Activated T-helper 2 cell treated with anti-CD3 and anti-CD28 coated beads, Interferon-gamma antibody, Interleukin-2, Interleukin-4, amounts not matched to agents 10 μg/mL and 5 μg/mL and 100 μg/mL, durations not matched to agents 14 hours and 24 hours and 36 hours (primary cell): ENCODE measurements at places on chromosomes 12 and 14. TPM values are rescaled to one million over a fixed set of nuclear protein-coding genes. Genes with fewer than 3 reads are reported as not detected.

DNA sequence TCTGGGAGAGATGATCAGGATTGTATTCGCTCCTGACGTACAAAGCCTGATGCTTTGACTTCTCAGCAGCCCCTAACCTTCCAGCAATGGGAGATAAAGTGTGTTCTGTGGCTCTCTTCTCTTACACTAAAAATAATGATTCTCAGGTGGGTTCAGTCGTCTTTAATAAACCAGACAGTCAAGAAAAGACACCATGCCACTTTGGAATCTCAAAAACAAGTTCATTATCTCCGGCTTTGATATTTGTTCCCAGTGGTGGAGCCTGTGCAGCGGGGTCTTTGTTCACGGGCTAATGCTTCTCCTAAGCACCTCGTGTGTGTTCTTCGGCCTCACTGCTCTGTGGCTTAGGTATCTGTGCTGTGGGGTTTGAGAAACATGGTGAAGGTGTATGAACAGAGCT, 1.6 kb downstream of the ACVR1B start:
- peaks cover 60% of the 10 kb centered on the region for H3K27me3 ChIP-seq
- DNase-seq, result no peak
- peak overlapping the region; percentile 1 for H3K4me3 ChIP-seq
- peaks cover 6% of the 10 kb centered on the region for H3K4me1 ChIP-seq
- H3K36me3 ChIP-seq, result no peaks in the 10 kb centered on the region

- DNase-seq, result no peak
- no peak overlapping the region for H3K27ac ChIP-seq
- H3K4me3 ChIP-seq, result no peak overlapping the region
- H3K4me1 ChIP-seq, result no peaks in the 10 kb centered on the region
- peaks cover 5% of the 10 kb centered on the region for H3K27me3 ChIP-seq
- H3K36me3 ChIP-seq, result no peaks in the 10 kb centered on the region
Observed at GRCh38 chr14:76643887-76644286, 117.4 kb upstream of the VASH1 start.

DNA sequence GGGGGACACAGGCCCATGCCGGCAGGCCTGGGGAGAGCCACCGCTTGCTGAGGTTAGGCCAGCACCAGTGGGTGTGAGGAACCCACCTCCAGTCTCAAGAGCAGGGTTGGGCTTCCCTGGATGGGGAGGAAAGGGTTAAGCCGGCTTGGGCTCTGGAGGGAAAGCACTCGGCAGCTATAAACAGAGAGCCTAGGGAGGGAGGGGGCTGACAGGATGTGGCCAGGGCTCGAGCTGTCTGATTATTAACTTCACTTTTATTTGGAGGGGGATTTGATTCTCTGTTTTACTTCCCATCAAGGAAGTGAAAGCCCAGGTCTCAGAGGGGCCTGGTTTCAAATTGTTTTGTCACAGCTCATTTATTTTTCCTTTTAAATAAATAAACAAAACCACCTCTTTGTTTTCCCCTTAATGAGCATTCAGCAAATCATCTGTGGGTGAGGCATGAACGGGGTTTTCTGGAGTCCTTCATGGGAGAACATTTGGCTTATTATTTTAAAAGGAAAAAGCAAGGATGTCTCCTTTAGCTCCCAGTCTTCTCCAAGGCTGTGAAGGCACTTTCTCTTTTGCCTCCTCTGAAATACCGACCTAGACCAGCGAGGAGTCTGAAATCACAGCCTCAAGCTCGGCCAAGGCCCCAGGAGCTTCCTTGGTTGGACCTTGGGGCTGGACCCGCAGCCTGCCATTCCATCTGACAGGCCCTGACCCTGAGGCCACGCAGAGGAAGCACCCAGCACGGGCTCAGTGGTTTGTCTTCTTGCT, 21.9 kb upstream of the ZFP36L1 start:
- H3K27me3 ChIP-seq, result no peaks in the 10 kb centered on the region
- H3K27ac ChIP-seq, result peak overlapping the region; percentile 92
- peaks cover 36% of the 10 kb centered on the region for H3K4me1 ChIP-seq
- DNase-seq, result no peak
- no peaks in the 10 kb centered on the region for H3K36me3 ChIP-seq

DNA sequence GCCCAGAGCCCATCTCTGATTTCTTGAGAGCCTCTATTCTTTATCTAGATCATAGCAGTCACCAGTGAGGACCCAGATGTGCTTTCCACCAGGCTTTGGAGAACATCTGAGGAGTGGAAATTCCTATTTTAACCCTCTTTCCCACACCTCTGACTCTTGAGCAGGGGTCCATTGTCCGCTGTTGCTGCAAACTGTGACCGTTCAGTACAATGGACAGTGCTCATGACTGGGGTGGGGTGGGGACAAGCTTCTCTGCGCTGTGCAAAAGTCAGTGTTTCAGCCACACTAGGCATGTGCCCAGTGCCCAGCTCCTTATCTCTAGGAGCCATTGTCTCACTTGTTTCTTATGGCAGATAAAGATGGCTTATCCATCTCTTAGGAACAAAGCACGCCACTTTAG, 16.9 kb upstream of the KRT7 start:
- H3K4me3 ChIP-seq, result no peak overlapping the region
- no peaks in the 10 kb centered on the region for H3K36me3 ChIP-seq
- no peak for DNase-seq

GRCh38 chr12:18277196-18277595, 15.9 kb downstream of the PIK3C2G start:
- no peak overlapping the region for H3K4me3 ChIP-seq
- no peak for DNase-seq
- H3K36me3 ChIP-seq, result no peaks in the 10 kb centered on the region
- no peaks in the 10 kb centered on the region for H3K27me3 ChIP-seq
- H3K27ac ChIP-seq, result no peak overlapping the region

DNA sequence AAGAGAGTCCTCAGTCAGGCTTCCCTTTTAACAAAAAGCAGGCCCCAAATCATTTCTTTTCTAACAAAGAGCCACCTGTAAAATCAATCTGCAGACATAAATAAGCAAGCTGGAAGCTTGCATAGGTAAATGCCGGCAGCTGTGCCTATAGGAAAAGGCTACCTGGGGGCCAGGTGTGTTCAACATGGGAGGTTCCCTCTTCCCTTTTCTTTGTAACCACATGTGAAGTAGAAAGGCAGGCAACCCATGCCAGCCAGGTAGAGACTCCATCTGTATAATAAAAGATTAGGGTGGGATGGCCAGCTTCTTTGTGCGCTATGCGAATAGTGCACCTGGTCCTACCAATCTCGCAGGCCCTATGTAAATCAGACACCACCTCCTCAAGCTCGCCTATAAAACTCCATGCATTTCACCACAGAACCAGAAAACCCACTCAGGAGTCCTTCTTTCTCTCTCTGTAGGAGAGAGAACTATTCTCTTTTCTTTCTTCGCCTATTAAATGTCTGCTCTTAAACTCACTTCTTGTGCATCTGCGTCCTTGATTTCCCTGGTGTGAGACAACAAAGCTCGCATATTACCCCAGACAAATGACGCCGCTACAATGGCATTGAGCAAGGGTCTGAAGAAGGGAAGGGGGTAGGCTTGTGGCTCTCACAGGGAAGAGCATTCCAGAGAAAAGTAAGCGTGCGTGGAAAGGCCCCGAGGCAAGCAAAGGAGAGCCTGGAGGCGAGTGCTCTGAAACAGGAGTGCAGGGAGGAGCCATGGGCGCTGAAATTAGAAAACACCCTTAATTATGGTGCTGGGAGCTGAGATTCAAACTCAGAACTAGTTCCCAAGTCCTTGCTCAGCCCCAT, 67.2 kb downstream of the TTC9 start:
- H3K4me3 ChIP-seq, result no peak overlapping the region
- no peak overlapping the region for H3K27ac ChIP-seq
- H3K36me3 ChIP-seq, result no peaks in the 10 kb centered on the region
- DNase-seq, result no peak

- H3K27me3 ChIP-seq, result no peaks in the 10 kb centered on the region
- no peak overlapping the region for H3K27ac ChIP-seq
- H3K4me1 ChIP-seq, result no peaks in the 10 kb centered on the region
- H3K36me3 ChIP-seq, result no peaks in the 10 kb centered on the region
- no peak overlapping the region for H3K4me3 ChIP-seq
Observed at GRCh38 chr14:33691907-33692306, 259.0 kb downstream of the EGLN3 start.

Gene LMNTD1
- not detected in 2 replicates for total RNA-seq

- DNase-seq, result no peak
- H3K36me3 ChIP-seq, result no peaks in the 10 kb centered on the region
- H3K4me3 ChIP-seq, result no peak overlapping the region
- H3K27ac ChIP-seq, result no peak overlapping the region
- H3K4me1 ChIP-seq, result peaks cover 5% of the 10 kb centered on the region
- peaks cover 7% of the 10 kb centered on the region for H3K27me3 ChIP-seq
Observed at GRCh38 chr14:54252072-54252730, 144.6 kb upstream of the CDKN3 start.

GRCh38 chr12:10027311-10027710, 3.2 kb upstream of the CLEC9A start:
- H3K4me3 ChIP-seq, result no peak overlapping the region
- H3K27me3 ChIP-seq, result peaks cover 22% of the 10 kb centered on the region
- no peaks in the 10 kb centered on the region for H3K36me3 ChIP-seq
- no peaks in the 10 kb centered on the region for H3K4me1 ChIP-seq
- no peak for DNase-seq

DNA sequence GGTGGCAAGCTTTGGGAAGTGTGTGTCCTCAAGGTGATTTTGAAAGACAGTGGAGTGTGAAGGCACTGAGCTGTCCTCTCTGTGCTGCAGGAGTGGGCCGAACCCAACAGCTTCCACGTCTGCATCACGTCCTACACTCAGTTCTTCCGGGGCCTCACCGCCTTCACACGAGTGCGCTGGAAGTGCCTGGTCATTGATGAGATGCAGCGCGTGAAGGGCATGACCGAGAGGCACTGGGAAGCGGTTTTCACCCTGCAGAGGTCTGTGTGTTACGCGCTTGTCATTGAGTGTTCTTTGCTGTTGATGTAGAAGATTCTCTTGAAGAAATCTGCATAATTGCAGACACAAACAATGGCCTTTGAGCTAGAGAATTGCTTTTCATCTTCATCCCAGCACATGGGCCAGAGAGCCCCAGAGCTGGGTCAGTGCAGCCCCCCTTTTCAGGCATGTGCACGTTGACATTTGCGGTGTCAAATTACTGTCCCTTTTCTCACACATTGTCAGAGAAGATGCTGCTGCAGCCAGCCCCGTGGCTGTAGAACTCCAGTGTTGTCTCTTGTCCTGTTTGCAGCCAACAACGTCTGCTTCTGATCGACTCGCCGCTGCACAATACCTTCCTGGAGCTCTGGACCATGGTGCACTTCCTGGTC, 63.3 kb downstream of the EP400 start:
- H3K27ac ChIP-seq, result no peak overlapping the region
- H3K27me3 ChIP-seq, result no peaks in the 10 kb centered on the region
- DNase-seq, result no peak
- H3K4me3 ChIP-seq, result no peak overlapping the region

Gene KLRD1
- total RNA-seq, result 3.3 and 3.5 TPM in 2 replicates

GRCh38 chr14:94079891-94080620, 946 bp downstream of the DDX24 start:
- H3K27ac ChIP-seq, result peak overlapping the region; percentile 100
- no peaks in the 10 kb centered on the region for H3K27me3 ChIP-seq
- no peak for DNase-seq
- H3K4me1 ChIP-seq, result peaks cover 51% of the 10 kb centered on the region

DNA sequence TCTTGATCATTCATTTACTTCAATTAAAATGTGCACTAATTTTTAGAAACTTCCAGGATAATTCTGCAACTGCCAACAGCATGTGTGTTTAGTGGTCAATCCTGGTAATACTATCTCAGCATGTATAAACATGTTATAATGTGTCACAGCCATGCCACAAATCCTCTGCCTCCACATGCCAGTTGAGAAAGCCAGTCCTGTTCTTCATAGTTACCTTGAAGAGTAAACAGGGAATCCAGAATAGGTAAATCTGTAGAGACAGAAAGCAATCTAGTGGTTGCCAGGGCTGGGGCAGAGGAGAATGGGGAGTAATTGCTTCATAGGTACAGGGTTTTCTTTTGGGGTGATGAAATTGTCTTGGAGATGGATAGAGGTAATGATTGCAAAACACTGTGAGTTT, 85.9 kb downstream of the ARMH4 start:
- DNase-seq, result no peak
- H3K27me3 ChIP-seq, result peaks cover 3% of the 10 kb centered on the region
- no peak overlapping the region for H3K27ac ChIP-seq
- H3K4me1 ChIP-seq, result no peaks in the 10 kb centered on the region
- H3K36me3 ChIP-seq, result no peaks in the 10 kb centered on the region

Gene GLS2
- 1.5 and 3.1 TPM in 2 replicates for total RNA-seq

GRCh38 chr14:41313196-41313595, 293.5 kb upstream of the LRFN5 start:
- DNase-seq, result no peak
- H3K27ac ChIP-seq, result no peak overlapping the region
- H3K27me3 ChIP-seq, result no peaks in the 10 kb centered on the region
- no peaks in the 10 kb centered on the region for H3K4me1 ChIP-seq
- no peak overlapping the region for H3K4me3 ChIP-seq
- no peaks in the 10 kb centered on the region for H3K36me3 ChIP-seq

GRCh38 chr12:2417481-2418160, 364.8 kb downstream of the CACNA1C start:
- H3K27me3 ChIP-seq, result peaks cover 2% of the 10 kb centered on the region
- H3K4me1 ChIP-seq, result no peaks in the 10 kb centered on the region
- H3K36me3 ChIP-seq, result no peaks in the 10 kb centered on the region
- H3K4me3 ChIP-seq, result no peak overlapping the region
- no peak for DNase-seq

Gene LMO3
- not detected in 2 replicates for total RNA-seq

- no peaks in the 10 kb centered on the region for H3K36me3 ChIP-seq
- H3K4me3 ChIP-seq, result no peak overlapping the region
- peaks cover 33% of the 10 kb centered on the region for H3K27me3 ChIP-seq
- no peak overlapping the region for H3K27ac ChIP-seq
Observed at GRCh38 chr12:24945039-24945438, 3.9 kb downstream of the BCAT1 start.

GRCh38 chr14:38311655-38312054, 55.8 kb upstream of the CLEC14A start:
- no peak overlapping the region for H3K4me3 ChIP-seq
- DNase-seq, result no peak
- H3K4me1 ChIP-seq, result no peaks in the 10 kb centered on the region
- no peak overlapping the region for H3K27ac ChIP-seq
- no peaks in the 10 kb centered on the region for H3K27me3 ChIP-seq

Gene PROX2
- 0.05 and 0.34 TPM in 2 replicates for total RNA-seq

Gene MAP1LC3B2
- total RNA-seq, result 0.37 and 0.60 TPM in 2 replicates

- no peaks in the 10 kb centered on the region for H3K27me3 ChIP-seq
- H3K27ac ChIP-seq, result no peak overlapping the region
- DNase-seq, result no peak
Observed at GRCh38 chr12:113781415-113782198, 184.5 kb downstream of the RBM19 start.

Gene PLCZ1
- not detected in 2 replicates for total RNA-seq

Gene GPR84
- total RNA-seq, result 1.8 and 2.3 TPM in 2 replicates

- H3K4me1 ChIP-seq, result no peaks in the 10 kb centered on the region
- H3K27me3 ChIP-seq, result no peaks in the 10 kb centered on the region
- no peak overlapping the region for H3K4me3 ChIP-seq
- H3K36me3 ChIP-seq, result no peaks in the 10 kb centered on the region
- DNase-seq, result no peak
Observed at GRCh38 chr14:100868621-100869370, 34.7 kb downstream of the RTL1 start.

Gene RNASE8
- not detected in 2 replicates for total RNA-seq
